ENCODE measurements at places on chromosomes 7 and 10.

DNA sequence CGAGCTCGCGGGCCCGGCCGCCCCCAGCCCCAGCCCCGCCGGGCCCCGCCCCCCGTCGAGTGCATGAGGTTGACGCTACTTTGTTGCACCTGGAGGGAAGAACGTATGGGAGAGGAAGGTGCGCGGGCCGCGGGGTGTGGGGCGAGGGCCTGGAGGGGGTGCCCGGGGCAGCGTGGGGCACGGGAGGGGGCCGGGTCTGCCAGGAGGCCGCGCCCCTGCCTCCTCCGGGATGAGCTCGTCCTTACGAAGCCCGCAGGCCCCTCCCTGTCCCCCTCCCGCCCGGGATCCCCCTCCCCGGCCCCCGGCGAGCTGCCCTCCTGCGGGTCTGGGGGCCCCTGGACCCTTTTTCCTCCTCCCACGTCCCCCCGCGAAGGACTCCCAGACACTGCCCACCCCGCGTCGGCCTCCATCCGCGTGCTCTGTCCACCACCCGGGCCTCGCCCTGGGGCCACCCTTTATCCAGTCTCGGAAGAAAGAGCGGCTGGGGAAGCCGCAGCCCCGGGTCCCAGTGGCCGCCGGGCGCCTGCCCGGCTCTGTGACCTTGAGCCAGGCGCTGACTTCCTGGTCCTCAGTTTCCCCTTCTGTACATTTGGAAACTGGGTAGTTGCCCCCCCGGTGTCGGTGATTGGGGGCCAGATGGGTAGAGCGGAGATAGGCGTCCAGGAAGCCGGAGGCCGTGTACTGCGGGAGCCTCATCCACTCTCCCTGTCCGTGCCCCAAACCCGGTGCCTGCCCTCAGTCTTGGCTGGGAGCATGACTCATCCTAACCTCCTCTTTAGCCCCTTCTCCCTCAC lies 521 bp downstream of the LIMK1 start:
- peak; percentile 44 for DNase-seq

GRCh38 chr10:126201603-126202002 lies 186.7 kb downstream of the ADAM12 start:
- DNase-seq, result no peak

DNA sequence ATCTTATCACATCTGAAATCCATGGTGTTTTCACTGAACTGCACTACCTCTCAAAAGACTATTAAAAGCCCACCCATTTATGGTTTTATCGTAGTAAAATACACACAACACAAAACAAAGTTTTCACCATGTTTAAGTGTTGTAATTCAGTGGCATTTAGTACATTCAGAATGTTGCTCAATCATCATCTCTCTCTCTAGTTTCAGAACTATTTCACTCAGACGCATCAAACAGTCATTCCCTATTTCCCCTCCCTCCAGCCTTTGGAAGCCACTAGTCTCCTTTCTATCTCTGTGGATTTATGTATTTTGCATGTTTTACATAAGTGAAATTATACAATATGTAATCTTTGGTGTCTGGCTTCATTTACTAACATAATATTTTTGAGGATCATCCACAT lies 332.6 kb downstream of the TNS3 start:
- no peak for DNase-seq

DNA sequence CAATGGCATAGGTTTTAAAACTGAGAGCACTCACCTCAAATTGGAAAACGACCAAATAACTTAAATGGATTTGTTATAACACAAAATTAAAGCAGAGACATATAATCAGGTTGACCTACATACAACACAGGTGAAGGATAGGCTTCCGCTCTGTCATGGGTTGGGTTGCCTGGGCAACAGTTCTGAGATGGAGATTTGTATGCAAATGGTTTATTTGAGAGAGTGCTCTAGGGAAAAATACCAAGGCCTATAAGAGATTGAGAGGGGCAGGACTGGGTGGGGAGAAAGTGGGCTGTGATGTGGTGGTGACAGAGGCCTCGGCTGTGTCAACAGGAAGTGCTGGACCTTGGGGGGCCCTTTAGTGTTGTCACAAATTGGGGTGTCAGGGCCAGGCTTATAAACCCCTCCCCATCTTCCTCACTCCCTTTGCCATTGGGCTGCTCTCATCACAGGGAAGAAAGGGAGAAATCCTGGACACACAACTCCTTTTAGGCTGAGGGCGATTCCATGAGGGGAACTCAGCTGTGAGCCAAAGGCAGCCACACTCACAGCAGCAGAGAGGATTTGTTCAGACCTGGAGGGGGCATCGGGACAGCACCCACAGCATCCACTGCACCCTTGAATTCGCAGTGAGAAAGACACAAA lies 105.4 kb upstream of the LYZL1 start:
- no peak for DNase-seq

GRCh38 chr7:128974241-128974934 lies 36.7 kb downstream of the IRF5 start:
- no peak for DNase-seq

GRCh38 chr10:114540236-114540635 lies 117.8 kb downstream of the ABLIM1 start:
- DNase-seq, result no peak

DNA sequence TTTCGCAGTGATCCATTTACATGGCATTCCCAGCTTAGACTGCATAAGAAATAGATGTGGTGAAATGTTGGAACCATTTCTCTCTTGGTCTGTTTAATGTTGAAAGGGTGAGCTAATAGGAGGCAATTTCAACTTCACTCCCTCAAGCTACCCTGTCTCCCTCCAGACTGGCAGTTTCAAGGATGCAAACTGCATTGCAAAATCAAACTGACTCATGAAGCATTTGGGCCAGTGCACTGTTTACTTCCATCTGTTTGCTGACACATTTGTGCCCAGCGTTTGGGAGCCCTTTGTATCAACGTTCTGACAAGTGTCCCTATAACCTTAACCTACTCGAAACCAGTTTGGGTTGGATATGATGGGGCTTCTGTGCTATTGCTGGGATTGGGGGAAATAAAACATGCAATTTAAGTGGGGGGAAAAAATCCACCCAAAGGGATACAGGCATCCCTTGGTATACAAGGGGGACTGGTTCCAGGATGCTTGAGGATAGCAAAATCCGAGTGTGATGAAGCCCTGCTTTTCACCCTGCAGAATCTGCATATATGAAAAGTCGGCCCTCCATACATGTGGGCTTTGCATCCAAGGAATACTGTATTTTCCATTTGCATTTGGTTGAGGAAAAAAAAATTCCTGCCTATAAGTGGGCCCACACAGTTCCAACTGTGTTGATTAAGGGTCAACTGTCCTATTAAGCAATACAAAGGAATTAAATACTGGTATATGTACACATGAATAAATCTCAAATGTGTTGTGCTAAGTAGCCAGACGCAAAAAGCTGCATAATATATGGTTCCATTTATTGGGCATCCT lies 15.6 kb downstream of the RHEB start:
- DNase-seq, result peak; percentile 85

DNA sequence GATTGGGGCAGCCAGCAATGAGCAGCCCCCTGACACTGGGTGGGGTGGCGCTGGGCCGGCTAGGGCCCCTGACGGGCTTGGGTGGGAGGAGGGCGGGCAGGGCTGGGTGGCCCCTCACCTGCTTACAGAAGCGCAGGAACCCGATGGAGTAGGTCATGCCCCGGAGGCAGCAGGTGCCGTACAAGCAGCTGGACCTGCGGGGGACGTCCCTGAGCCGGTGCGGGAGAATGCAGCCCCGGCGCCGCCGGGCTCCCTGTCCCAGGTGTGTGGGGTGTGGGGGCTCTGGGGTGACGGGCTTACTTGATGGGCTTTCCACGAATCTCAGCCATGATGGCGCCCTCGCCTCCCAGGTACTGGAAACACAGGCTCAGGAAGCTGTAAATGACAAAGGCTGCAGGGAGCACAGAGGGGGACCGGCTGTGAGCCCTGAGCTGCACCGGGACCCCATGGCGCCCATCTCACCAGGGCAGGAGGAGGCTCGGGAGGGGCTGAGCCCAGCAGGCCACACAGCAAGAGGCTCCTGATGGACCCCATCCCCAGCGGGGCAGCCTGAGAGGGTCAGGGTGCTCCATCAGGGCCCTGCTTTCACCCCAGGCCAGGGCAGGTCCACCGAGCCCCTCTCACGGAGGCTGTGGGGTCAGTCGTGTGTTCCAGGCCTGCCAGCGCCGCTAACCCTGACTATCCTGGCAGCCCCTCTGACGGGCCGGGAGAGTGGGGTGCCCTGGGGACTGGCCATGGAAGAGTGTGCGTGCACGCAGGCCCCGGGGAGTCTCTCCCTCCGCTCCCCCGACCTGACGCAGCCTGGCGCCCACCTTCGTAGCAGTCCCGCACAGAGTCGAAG lies 5.8 kb downstream of the TMEM184A start:
- DNase-seq, result no peak

DNA sequence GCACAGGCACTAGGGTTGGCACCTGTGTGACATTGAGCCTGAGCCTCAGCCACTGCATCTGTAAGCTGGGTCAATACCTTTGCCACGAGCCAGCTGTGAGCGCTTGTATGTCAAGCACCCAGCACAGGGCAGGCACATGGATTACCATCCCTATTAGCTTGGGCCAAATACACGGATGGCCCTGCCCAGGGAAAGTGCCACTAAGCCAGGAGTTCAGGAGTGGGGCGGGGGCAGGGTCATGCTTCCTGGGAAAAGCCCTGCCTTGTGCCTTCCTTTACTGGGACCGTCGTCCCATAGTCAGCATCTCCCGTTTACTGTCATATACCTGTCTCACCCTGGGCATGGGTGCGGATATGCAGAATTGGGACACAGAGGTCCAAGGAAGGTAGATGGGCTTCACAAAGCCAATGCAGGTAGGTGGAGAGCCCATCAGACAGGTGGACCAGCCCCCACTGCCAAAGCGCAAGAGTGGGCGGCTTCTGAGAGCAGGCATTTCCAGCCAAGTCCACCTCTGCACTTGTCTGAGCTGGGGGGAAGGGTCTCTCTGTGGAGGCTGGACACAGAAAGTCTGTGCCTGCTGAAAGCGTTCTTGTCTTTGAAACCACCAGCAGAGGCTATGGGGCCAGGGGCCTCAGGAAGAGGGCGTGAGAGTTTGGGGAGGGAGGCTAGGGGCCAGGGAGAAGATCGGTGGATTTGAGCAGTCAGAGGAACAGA lies 72.6 kb downstream of the VWA2 start:
- DNase-seq, result no peak

DNA sequence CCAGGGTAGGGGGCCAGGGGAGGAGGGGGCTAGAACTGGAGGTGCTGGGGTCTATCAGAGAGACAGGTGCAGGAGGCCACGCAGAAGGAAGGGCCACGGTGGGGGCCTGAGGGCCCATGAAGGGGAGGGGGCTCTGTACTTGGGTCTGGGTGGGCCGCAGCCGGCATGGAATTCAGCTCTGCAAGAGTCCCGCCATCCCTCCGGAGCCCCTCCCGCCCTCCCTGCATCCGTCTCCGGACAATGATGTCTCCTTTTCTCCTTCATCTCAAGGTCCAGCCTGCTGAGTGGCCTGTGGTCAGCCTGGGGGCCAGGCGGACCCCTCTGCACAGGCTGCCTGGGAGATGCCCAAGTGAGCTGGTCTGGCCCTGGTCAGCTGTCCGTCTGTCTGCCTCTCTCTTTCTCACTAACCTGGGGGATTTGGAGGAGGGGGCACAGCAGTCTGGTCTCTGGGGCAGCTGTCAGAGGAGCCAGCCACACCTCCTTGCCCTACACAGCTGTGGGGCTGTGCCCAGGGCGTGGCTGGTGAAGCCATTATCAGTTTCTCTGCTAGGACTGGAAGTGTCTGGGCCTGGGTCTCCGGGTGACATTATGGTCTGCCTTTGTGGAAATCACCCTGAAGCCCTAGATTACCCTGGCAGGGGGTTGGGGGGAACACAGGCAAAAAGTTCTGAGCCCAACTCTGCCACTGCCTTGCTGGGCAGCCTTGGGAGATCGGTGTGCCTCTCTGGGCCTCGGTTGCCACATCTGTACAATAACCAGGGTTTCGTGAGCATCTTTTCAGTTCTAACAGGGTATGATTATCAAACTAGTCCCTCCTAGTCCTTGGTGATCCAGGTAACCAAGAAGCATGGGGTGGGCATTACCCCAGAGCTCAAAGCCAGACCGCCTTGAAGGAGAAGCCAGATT lies 19.0 kb upstream of the HSPB1 start:
- no peak for DNase-seq

DNA sequence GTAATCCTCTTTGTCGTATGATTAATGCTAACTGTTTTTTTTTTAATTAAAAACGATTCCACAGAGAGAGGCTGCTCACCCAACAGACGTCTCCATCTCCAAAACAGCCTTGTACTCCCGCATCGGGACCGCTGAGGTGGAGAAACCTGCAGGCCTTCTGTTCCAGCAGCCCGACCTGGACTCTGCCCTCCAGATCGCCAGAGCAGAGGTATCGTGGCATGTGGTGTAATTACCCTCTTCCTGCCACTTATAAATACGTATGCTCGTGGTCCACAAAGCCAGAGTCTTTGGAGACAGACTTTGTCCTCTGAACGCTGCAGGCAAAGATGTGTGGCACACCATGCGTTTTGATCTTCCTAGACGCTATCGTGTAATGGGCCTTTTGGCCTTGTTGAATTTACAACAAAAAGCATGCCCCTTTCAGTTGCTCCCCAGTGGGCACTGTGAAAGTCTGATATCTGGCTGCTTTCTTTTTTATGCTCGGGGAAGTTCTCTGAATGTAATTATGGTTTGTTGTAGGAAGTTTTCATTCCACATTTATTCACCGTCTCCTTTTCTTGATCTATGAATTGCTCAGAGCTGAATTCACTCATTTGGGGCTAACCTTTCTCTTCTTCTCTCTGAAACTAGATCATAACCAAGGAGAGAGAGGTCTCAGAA lies 33.6 kb upstream of the BTBD16 start:
- DNase-seq, result no peak

DNA sequence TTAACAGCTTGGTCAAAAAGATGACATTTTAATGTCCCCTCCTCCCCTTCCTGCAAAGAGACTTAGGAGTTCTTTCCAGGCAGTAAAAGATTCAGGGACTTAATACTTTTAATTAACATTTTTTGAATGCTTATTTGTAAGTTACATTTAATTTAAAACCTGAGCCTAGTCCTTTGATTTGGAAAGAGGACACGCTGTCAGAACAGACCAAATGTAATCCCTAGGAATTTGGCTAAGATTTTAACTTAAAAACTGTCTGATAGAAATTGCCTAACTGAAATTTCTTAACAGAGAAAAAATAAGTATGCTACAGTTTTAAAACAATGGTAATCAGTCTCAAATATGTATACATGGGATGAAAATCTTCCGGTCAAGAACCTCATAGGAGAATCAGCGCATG lies 98.5 kb downstream of the NRP1 start:
- DNase-seq, result peak; percentile 48

GRCh38 chr10:7312488-7312857 lies 98.4 kb downstream of the SFMBT2 start:
- no peak for DNase-seq

DNA sequence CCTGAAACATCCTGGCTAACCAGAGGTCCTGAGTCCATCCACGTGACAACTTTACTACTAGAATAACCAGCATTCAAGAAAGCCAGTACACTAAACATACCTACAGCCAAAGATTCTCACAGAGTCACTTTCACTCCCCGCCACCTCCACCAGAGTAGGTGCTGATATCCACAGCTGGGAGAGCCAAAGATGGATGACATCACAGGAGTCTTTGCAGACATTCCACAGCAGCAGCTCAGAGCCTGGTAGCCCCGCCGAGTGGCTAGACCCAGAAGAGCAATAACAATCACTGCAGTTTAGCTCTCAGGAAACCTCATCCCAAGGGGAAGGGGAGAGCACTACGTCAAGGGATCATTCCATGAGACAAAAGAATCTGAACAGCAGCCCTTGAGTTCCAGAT lies 13.5 kb upstream of the ADAM22 start:
- no peak for DNase-seq

- DNase-seq, result no peak
Observed at GRCh38 chr10:52300599-52301277, 13.3 kb upstream of the DKK1 start.

- DNase-seq, result no peak
Observed at GRCh38 chr10:60192946-60193345, 196.7 kb downstream of the ANK3 start.

GRCh38 chr10:12974491-12975199 lies 26.9 kb downstream of the CCDC3 start:
- no peak for DNase-seq

Measured in fibroblast of skin of abdomen (primary cell).